ENCODE measurements at places on chromosomes 1 and 21.
A peak's percentile ranks its signal among the peaks of the same experiment; 100 is the strongest.

DNA sequence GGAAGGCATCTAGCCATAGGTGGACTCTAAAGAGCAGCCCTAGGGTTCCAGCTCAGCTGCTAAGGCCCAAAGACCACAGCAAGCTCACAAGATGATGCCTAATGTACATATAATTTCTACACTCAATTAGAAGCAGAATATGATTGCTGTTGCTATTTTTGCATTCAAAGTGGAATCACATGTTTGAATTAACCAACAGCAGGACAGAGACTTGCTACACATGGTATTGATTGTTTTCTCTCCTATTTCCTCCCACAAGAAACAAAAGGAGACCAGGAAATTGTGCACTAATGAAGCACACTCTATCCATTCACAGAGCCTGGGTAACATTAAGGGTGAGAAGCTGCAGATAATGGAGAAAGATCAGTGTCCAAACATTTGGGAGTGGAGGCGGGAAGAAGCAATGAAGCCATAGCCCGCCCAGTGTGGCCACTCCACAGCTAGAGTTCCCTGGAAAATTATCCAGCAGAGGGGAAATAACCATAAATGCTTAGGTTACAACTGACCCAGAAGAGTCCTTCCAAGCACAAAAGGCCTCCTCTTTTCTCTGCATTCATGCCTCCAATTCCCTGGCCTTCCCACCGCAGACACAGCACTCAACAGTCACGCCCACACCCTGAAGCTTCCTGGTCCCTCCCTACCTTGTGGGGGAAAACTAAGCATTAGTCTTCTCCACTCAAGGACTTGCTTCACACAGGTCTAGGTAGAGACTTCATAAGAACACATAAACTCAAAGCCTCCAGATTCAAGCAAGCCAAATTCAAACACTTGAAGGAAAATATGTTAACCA is 7.5 kb downstream of the CNN3 start:
- DNase-seq, result no peak

GRCh38 chr1:210074904-210075303 is 136.9 kb downstream of the SYT14 start:
- DNase-seq, result no peak

DNA sequence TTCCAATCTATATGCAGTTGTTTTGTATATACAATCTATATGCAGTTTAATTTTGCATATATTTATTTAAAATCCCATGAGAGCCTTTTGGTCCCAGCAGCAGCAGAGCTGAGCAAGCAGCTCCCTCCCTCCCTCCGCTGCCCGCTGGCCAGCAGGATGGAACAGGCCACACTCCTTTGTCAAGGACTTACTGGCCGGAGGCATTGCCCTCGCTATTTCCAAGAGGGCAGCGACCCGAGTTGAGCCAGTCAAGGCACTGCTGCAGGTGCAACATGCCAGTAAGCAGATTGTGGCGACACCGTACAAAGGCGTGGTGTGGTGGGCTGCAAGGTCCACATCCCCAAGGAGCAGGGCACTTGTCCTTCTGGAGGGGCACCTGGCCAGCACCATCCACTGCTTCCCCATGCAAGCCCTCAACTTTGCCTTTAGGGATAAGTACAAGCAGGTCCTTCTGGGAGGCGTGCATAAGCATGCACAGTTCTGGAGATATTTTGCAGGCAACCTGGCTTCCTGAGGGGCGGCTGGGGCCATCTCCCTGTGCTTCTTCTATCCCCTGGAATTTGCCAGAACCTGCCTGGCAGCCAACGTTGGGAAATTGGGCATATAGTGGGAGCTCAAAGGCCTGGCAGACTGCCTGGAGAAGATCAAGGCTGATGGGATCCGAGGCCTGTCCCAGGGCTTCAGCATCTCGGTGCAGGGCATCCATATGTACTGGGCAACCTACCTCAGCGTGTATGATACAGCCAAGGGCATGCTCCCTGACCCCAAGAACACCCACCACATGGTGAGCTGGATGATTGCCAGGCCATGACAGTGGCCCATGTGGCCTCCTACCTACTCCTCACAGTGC is 92.2 kb downstream of the OSBPL9 start:
- DNase-seq, result no peak

- DNase-seq, result no peak
Observed at GRCh38 chr1:26181586-26182382, 4.5 kb downstream of the CNKSR1 start.

GRCh38 chr21:30984889-30985288 is 53.4 kb downstream of the KRTAP19-8 start:
- no peak for DNase-seq

GRCh38 chr1:159218649-159219636 is 14.3 kb downstream of the ACKR1 start:
- no peak for DNase-seq

DNA sequence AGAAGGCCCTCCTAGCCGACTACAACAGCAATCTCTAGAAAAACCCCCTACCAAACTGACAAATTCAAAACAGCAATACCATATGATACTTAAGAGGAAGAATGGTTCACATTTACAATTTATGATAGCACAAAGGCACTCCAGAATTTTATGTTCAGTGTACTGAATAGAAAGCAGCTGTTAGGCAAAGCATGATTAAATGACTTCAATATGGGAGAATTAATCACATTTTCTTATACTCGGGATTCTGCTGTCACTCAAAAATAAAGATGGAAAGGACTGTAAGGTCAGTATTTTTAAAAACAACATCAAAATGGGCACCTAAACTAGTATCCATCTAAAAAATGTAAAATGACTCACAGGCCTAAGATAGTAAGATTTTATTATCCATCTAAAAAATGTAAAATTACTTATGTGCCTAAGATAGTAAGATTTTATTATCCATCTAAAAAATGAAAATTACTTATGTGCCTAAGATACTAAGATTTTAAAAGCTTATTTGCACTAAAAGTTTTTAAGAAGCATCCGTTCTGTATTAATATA is 198.5 kb downstream of the SMYD3 start:
- DNase-seq, result no peak

DNA sequence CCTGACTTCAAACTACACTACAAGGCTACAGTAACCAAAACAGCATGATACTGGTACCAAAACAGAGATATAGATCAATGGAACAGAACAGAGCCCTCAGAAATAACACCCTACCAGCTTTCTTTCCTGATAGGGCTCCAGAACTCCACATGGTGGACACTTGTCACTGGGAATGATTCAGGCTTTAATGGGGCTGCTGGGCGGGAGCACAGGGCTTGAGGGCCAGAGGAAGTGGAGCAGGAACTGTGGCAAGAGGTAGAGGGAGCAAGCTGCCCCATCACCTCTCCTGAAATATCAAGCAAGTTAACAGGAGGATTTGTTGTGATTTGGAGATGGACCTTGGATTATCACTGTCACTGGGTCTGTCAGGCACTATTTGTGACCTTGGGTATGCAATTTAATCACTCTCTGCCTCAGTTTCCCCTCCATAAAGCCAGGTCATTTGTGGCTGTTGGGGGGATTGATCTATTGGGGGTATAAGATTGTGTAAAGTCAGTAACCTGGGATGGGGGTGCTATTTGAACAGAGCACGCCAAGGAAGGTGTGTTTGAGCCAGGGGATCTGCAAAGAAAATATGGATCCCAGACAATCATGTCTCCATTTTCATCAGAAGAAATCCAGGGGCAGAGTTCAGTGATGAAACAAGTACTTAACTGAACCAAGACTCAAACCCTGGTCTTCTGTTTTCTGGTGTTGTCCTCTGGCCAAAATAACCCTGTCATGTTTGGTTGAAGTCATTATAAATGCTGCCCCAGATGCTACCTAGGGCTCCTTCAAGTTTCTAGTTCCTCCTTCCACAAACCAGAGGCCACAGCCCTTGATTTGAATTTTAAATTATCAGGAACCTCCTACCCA is 25.2 kb downstream of the ETS2 start:
- DNase-seq, result no peak

DNA sequence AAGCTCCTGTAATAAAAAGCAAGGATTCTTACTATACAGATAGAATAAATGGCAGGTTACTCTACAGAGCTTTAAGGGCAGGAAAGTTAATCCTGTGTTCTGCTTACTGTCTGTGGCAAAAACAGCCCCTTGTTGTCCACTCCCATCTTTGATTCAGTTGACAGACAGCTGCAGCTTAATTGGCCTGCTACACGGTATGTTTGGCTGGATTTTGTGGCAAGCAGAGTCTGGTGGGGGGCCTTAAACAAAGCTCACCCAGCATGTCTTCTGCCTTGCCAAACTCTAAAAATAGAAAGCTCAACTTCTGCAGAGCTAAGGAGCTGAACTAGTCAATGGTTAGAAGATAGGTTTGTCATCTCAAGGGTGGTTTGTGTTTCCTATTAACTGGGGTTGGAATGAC is 407.2 kb downstream of the HLX start:
- DNase-seq, result no peak

DNA sequence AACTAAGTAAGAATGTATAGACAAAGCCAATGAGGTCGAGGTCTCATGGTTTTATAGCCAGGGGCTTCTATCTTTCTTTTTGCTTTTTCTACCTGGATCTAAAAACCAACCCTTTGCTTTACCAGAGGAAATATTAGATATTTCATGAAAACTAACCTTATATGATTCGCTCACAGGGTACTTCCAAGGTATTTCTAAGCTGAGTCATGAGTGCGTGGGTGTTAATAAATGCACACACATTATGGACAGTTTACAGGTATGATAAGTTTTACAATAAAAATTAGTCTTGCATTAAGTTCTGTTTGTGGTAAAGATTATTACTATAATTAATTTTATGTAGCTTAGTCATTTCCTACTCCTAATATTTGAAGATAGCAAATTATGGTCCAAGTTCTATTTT is 217.2 kb downstream of the CHRM3 start:
- no peak for DNase-seq

DNA sequence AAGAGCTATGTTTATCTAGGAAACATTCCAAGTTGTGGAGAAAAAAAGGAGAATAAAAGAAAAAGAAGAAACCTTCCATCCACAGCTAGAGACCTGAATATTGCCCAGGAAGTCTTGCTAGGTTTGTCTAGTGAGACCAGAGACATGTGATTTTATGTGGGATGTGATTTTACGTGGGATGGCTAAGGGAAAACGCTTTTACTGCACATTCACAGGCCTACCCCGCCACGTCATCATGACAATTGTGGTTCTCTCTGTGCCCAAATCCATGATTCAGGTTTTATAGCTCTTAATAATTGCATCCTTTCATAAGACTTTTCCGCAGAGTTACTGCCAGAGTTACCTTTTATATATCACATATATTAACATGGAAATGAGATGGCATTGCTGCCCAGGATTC is 86.4 kb upstream of the SSX2IP start:
- DNase-seq, result no peak

DNA sequence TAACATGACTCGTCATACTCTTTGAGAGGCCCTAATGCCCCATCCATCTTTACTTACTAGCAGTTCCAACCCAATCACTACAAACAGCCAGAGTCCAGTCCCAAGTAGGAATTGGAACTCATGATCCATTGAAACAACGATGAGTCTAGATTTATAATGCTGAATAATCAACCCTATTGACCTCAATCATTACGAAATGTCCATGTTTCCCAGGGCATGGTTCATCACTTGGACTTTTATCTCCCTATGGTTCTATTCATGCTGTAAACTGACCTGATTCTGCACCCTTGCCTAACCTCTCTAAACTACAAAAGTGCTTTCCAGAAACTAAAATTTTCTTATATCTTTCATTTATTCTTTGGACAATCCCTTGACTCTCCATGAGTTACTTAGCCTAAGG is 840.0 kb upstream of the B3GALT2 start:
- no peak for DNase-seq

GRCh38 chr1:15311880-15312279 is 64.9 kb downstream of the FHAD1 start:
- no peak for DNase-seq

DNA sequence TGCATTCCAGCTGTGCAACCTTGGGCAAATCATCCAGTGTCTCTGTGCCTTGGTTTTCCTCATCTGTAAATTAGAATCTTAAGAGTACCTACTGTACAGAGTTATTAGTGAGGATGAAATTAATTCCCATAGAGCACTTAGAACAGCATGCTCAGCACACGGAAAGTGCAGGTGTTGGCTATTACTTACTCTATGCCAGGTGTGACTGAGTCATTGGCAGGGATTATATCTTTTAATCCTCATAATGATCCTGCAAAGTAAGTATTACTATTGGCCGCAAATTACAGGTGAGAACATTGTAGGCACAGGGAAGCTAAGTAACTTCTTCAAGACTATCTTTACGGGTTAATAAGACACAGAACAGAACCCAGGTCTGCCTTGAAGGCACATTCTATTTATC is 6.3 kb upstream of the UBE2U start:
- no peak for DNase-seq

GRCh38 chr1:21051177-21051825 is 125.4 kb downstream of the EIF4G3 start:
- no peak for DNase-seq

DNA sequence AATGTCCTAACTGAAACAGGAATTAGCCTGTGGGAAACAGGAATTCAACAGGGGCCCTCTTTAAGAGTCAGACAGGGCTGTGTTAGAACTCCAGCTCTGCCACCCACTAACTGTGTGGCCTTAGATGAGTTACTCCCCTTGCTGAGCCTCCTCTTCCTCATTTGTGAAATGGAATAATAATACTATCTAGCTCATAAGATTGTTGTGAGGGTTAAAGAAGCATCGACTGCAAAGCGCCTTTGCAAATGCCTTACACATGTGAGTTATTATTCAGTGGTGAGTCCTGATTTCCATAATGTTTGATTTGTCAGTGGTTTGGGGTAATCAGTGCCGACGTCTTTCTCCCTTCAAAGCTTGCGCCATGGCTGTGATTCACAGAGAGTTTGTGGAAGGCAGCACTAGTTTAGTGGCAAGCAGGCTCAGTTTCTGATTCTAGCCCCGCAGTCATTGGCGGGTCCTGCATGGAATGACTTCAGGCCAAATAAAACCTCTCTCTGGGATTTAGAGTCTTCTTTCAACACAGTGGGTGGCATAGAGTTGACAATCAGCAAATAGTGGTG is 388.5 kb downstream of the PLPP3 start:
- no peak for DNase-seq

DNA sequence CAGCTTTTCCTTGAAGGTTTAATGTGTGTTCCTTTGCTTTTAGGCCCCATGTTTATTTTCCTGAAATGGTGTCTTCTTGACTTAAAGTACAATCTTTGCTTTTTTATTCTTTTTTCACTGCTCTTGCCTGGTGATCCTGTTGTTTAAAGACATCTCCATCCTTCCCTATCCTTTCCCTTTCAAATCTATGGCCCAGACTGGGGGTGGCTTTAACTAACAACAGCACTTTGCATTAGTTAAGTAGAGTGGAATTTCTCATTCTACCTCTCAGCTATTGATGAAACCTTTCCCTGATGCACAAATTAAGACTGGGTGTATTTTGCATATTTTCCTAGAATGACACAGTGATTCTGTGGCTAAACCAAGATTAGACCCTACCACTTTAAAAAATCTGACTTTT is 84.3 kb downstream of the ROR1 start:
- DNase-seq, result no peak

GRCh38 chr1:36224537-36225282 is 467 bp downstream of the THRAP3 start:
- DNase-seq, result peak; percentile 77

DNA sequence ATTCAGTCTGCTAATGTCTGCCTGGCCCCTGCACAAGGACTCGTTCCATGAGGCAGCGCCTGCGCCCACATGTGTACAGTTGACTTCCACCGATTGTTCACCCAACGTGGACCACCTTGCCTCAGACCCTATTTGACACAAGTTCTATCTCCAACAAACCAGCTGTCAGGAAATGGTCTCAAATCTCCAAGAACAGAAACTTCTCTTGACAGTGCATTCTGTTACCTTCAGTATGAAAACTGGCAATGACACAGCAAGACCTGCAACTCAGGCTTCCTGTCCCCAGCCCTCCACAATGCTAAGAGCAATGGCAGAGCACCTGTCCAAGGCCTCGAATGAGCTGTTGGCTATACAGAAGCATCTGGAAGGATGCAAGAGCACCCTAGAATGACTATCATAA is 102.3 kb upstream of the CLDN14 start:
- DNase-seq, result no peak

- no peak for DNase-seq
Observed at GRCh38 chr1:160112357-160112756, 3.2 kb upstream of the ATP1A2 start.
